Panc1 (cell line): ENCODE measurements at places on chromosomes 12 and 14.

DNA sequence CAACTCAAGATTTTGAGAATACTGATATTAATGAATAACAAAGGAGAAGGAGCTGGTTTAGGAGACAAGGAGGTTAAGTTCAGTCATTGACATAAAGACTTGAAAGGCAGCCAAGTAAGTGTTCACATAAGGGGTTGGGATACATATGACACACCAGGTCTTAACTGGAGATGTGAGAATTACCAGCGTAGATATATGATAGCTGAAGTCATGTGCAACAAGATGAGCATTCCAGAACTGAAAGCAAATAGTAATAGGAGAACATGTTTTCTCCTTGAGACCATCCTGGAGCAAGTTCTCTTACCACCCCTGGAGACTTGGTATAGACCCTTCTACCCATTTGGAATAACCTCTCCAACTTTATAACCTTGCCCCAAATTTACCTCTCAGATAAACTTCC is 43.3 kb upstream of the NPFF start:
- no peak for DNase-seq

DNA sequence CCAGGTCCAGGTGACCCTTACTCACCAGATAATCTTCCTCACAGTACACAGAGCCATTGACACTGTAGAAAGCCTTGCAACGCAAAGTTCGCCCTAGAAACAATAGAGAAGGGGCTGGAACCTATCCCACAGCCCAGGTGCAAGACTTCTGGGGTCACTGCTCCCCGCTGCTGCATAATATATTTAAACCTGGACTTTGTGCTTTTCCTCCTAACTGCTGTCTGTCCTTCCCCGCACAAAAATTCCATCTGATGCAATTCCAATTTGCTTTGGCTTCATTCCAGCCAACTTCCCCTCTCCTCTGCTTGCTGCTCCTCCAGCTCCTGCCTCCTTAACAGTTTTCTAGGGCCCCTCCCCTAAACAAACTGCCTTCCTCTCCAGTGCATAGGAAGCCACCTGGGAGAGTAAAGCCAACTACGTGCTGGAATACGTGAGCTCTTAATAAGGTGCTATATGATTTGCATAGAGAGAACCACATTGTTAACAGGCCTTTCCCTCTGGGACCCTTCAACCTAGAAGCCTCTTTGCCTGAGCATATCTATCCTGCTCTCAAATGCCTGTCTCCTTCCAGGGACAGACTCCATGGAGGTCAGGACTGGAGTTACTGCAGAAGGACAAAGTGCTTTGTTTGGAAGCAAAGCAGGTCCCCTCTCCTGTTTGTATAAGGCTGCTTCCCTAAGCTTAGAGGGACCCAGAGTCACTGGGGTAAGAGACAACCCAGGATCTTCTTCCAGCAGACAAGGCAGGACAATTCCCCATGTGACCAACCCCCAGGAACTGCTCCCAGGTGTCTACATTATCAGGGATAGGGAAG is 5.5 kb downstream of the AJUBA start:
- no peak for DNase-seq

GRCh38 chr12:117236456-117237001 is 46.3 kb upstream of the FBXO21 start:
- peak; percentile 48 for DNase-seq

- DNase-seq, result no peak
These were observed 16.7 kb downstream of the CHST11 start for GRCh38 chr12:104473374-104473983.

DNA sequence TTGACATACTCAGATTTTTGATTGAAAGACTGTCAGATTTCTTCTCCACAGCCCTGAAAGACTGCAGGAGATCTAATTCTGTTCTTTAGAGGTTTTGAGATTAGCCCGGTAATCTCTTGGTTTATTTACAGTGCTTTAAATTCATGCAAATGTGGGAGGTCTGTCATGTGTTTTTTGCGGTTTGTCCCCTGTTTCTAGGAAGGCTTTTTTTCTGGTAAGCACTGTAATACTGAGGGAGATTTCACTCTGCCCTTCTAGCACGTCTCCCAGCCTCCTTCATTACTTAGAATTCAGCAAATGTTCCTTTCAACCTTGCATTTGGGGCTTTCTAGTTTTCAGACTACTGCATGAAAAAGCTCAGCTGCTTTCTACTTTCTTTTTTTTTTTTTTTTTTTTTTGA is 31.1 kb downstream of the GPHN start:
- DNase-seq, result no peak

DNA sequence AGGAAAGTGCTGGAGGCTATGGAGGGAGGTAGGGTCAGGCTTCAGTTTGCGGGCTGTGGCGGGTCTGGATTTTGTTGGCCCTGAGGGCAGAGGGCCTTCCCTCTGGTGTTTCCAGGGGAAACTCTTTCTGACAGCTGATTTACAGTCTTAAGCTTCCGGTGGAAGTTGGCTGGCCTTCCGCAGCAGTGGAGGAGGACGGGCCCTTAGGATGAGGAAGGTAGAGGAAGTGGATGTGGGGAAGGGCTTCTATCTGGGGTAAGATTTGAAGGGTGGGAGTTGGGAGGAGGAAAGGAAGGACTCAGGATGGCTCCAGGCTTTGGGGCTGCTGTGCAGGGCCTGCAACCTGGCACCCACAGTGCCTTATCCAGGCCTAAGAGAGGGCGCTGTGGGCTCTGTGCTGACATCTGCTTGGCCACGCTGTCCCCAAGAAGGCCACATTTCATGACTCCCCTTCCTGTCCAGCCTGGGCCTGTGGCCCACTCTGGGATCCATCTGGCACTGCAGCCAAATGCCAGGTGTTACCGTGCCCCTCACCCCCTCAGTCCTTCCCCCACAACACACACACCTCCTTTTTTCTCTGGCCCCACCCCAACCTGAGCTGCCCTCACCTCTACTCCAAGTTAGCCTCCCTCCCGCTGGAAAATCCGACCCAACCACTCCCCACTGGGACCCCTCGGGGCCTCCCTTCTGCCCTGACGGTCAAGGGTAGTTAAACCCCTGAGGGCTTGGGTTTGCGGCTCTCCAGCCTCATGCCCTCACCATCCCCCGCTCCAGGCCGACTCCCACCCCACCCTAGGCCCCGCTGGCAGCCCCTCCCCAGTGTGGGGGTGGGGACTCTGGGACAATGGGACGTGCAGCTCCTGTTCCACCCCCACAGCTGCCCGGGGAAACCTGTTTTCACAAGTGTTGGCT is 7.7 kb upstream of the PPP1R13B start:
- no peak for DNase-seq

- DNase-seq, result no peak
These were observed 173.8 kb upstream of the RASSF8 start for GRCh38 chr12:25784669-25785068.

- DNase-seq, result no peak
These were observed 1.7 kb downstream of the TUBA1B start for GRCh38 chr12:49129332-49130150.

GRCh38 chr14:94673781-94674231 is 61.6 kb downstream of the SERPINA3 start:
- DNase-seq, result no peak

DNA sequence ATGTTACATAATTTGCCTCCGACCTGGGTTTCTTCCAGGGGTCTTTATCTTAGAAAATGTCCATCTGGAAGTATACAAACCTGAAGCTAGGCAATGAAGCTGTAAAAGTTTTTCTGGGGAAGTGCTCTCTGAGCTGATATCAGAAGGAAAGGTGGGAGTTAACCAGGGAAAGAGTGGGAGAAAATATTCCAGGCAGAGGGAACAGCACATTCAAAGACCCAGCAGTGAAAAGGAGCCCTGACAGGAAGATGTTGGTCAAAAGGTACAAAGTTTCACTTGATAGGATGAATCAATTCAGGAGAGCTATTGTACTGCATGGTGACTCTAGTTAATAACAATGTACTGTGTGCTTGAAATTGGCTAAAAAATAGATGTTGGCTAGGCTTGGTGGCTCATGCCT is 17.8 kb upstream of the CIT start:
- no peak for DNase-seq

GRCh38 chr14:51394804-51395203 is 154.8 kb downstream of the TMX1 start:
- DNase-seq, result no peak

DNA sequence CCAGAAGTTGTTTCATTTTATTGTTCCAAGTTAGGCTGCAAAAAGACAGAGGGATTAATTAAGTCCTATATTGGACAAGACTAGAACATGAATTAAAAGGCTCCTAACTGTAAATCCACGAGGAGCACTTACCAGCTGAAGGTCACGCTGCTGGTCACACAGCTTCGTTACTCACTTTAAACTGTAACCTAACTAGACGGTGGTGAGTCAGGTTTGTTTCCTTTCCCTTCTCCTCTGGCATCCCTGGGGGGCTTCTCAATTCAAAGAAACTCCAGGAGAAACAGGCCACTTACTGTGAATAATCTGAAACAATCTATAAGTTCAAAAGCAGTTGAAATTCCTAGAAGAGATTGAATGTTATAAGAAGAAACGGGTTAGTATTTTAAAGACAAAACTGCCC is 331.4 kb downstream of the BCAT1 start:
- no peak for DNase-seq
